Activated naive CD8-positive, alpha-beta T cell treated with anti-CD3 and anti-CD28 coated beads for 36 hours (primary cell): ENCODE measurements at places on chromosomes 7 and 10. TPM values are rescaled to one million over a fixed set of nuclear protein-coding genes. Genes with fewer than 3 reads are reported as not detected.

DNA sequence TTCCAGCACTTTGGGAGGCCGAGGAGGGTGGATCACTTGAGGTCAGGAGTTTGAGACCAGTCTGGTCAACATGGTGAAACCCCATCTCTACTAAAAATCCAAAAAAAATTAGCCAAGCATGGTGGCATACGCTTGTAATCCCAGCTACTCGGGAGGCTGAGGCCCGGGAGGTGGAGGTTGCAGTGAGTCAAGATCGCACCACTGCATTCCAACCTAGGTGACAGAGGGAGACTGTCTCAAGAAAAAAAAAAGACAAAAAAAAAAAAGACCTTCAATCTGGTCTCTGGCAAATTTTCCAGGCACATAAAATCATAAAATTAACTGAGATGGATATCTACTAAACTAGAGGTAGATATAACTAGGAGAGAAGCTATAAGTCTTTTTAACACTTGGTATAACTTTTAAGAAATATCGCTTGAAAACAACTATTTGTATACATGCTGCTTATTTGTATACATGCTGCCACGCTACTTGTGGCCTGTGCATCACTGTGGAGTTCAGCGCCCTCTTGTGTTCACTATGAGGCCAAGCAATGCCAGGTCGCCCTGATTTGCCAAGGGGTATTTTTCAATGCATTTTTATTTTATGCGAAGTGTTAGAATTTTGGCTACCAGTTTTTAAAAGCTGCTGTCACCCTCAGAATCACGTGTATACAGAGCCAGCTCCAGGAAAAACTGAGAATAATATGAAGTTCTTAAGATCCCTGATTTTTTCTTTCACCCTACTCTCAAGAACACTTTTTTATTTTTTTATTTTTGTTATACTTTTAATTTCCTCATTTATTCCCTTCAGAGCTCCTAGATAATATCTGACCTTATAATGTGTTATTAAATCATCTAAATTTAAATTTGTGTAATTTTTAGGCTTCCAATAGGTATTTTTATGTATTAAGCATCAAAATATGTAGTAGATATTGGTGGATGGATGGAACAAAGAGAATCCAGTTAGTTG is 26.7 kb downstream of the CYCS start:
- H3K36me3 ChIP-seq: no peaks in the 10 kb centered on the region
- peaks cover 4% of the 10 kb centered on the region for H3K4me1 ChIP-seq
- no peak overlapping the region for H3K4me3 ChIP-seq
- DNase-seq: peak; percentile 45

Gene ASCC1
- 57.3 TPM for total RNA-seq

Gene RAMP3
- total RNA-seq: not detected

Gene NEUROD6
- not detected for total RNA-seq

Gene ACBD7
- total RNA-seq: 1.3 TPM

Gene ZNF487
- total RNA-seq: 2.4 TPM

GRCh38 chr7:100621554-100621953 is 9.2 kb downstream of the MOSPD3 start:
- no peaks in the 10 kb centered on the region for H3K27me3 ChIP-seq
- peaks cover 6% of the 10 kb centered on the region for H3K4me1 ChIP-seq
- no peak overlapping the region for H3K4me3 ChIP-seq
- DNase-seq: no peak
- H3K27ac ChIP-seq: no peak overlapping the region

Gene PLEKHS1
- not detected for total RNA-seq

Gene PDZD8
- 19.7 TPM for total RNA-seq

GRCh38 chr7:94314413-94315410 is 80.0 kb upstream of the COL1A2 start:
- H3K27me3 ChIP-seq: no peaks in the 10 kb centered on the region
- no peaks in the 10 kb centered on the region for H3K4me1 ChIP-seq
- DNase-seq: no peak
- H3K36me3 ChIP-seq: no peaks in the 10 kb centered on the region
- H3K27ac ChIP-seq: no peak overlapping the region
- no peak overlapping the region for H3K4me3 ChIP-seq

GRCh38 chr10:15805395-15806058 is 54.8 kb downstream of the MINDY3 start:
- H3K27ac ChIP-seq: no peak overlapping the region
- H3K4me1 ChIP-seq: peaks cover 7% of the 10 kb centered on the region
- no peaks in the 10 kb centered on the region for H3K27me3 ChIP-seq
- no peak overlapping the region for H3K4me3 ChIP-seq

Gene RAPGEF5
- total RNA-seq: 0.54 TPM

Gene IL6
- 0.60 TPM for total RNA-seq

GRCh38 chr7:101442426-101443070 is 79.9 kb downstream of the COL26A1 start:
- peaks cover 5% of the 10 kb centered on the region for H3K27me3 ChIP-seq
- H3K27ac ChIP-seq: no peak overlapping the region
- H3K4me1 ChIP-seq: no peaks in the 10 kb centered on the region
- H3K36me3 ChIP-seq: no peaks in the 10 kb centered on the region

Gene TUBB8
- total RNA-seq: not detected

GRCh38 chr7:101625031-101625791 is 3.9 kb downstream of the MYL10 start:
- no peak overlapping the region for H3K27ac ChIP-seq
- no peaks in the 10 kb centered on the region for H3K4me1 ChIP-seq
- H3K36me3 ChIP-seq: no peaks in the 10 kb centered on the region
- peaks cover 21% of the 10 kb centered on the region for H3K27me3 ChIP-seq

Gene FAM25A
- not detected for total RNA-seq

GRCh38 chr7:30001998-30002397 is 12.4 kb upstream of the SCRN1 start:
- H3K36me3 ChIP-seq: no peaks in the 10 kb centered on the region
- DNase-seq: no peak
- H3K4me1 ChIP-seq: no peaks in the 10 kb centered on the region
- H3K27me3 ChIP-seq: peaks cover 11% of the 10 kb centered on the region
- no peak overlapping the region for H3K27ac ChIP-seq

Gene KNDC1
- total RNA-seq: not detected

DNA sequence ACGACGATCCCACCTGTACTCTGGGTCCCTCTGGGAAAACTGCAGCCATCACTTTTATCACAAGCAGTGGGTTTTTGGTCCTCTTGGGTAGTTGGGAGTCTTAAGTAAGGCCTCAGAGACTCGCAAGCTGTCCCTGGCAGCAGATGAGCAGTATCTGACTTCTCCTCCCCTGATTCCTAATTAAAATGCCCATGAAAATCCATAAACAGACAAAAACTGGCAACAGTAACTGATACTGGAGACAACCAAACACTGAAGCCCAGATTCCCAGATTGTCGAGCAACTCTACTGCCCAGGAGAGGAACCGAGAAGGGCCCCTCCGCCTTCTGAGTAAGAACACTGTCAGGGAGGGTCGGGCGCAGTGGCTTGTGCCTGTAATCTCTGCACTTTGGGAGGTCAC is 333.8 kb downstream of the CALN1 start:
- no peak overlapping the region for H3K27ac ChIP-seq
- DNase-seq: no peak
- H3K36me3 ChIP-seq: no peaks in the 10 kb centered on the region
- no peaks in the 10 kb centered on the region for H3K4me1 ChIP-seq
- no peak overlapping the region for H3K4me3 ChIP-seq

DNA sequence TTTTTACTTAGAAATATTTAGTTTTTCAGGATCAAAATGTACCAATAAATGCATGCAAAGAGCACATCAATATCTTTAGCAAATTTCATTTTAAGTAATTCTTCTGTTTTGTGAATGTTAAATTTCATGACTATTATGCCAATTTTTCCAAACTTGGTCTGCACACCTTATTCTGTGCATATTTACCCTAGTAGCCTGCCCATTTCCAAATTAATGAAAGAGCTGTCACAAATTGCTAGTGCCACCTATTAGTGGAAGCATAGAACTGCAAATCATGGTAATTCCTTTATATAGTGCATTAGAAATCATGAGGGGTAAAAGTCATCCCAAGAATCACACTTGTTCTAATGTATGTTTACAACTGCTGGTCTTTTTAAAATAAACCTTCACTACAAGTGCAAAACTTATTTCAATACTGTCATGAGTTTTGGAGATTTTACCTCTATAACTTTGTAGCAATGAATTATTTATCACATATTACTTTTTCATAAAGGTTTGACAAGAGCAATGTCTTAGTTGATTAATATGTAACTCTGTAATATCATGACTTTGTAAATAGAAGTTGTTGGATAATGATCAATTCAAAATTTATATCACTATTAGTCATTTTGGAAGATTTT is 5.7 kb downstream of the SEMA3A start:
- H3K27ac ChIP-seq: no peak overlapping the region
- H3K36me3 ChIP-seq: no peaks in the 10 kb centered on the region
- H3K4me3 ChIP-seq: no peak overlapping the region

DNA sequence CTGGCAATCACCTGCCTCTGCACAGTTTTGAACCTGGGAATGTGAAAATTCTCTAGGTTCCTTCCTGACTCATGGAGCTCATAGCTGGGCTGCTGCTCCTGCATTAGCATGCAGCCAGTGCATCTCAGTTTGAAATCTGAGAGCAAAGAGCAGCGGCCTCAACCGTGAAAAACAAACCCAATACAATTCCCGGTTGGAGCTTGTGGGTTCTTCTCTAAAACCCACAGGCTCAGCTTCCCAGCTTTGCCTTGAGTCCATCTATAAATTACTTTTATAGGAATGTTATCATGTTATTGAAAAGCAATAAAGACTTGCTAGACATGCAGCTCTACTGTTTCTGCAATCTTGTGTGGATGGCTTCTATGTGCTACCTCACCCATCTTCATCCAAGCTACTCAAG is 191.7 kb downstream of the CXCL12 start:
- H3K4me3 ChIP-seq: no peak overlapping the region
- H3K4me1 ChIP-seq: no peaks in the 10 kb centered on the region
- H3K36me3 ChIP-seq: no peaks in the 10 kb centered on the region
- no peak for DNase-seq
- H3K27ac ChIP-seq: no peak overlapping the region

Gene NPC1L1
- not detected for total RNA-seq

- H3K27me3 ChIP-seq: peaks cover 16% of the 10 kb centered on the region
- no peak for DNase-seq
- H3K27ac ChIP-seq: no peak overlapping the region
Measured at GRCh38 chr7:113026941-113027340, 59.7 kb downstream of the GPR85 start.

Gene CXCL12
- total RNA-seq: not detected

GRCh38 chr10:14536241-14537213 is 205.8 kb upstream of the FRMD4A start:
- DNase-seq: peak; percentile 35
- no peaks in the 10 kb centered on the region for H3K27me3 ChIP-seq
- H3K27ac ChIP-seq: no peak overlapping the region
- H3K4me1 ChIP-seq: peaks cover 70% of the 10 kb centered on the region
- H3K36me3 ChIP-seq: peaks cover 60% of the 10 kb centered on the region

DNA sequence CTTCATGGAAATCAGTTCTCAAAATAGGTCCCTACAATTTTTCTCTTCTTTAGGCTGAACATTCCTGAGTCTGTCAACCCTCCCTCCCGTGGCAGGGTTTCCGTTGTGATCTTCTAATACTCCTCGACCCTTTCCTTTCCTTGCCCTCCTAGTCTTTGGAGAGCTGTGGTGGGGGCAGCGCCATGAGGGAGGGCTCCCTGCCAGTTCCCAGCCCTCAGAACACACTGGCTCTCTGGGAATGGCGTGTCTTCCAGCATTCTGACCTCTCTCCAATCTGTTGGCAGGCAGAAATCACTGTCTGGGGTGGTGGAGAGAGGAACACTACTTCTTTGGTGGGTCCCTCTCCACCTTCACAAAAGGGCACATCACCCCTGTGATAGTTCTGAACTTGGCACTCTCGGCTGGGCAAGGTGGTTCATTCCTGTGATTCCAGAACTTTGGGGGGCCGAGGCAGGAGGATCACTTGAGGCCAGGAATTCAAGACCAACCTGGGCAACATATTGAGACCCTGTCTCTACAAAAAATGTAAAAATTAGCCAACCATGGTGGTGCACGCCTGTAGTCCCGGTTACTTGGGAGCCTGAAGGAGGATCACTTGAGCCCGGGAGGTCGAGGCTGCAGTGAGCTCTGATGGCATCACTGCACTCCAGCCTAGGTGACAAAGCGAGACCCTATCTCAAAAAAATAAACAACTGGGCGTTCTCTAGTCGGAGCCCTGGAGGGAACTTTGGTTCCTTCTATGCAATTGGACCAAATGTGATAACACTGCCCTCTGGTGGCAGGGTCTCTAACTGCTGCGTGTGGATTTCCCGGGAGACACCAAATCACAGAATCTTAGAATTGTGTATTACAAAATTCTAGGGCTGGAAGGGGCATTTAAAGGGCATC is 13.1 kb upstream of the ARPC1A start:
- H3K27ac ChIP-seq: no peak overlapping the region
- H3K27me3 ChIP-seq: no peaks in the 10 kb centered on the region
- H3K4me1 ChIP-seq: peaks cover 9% of the 10 kb centered on the region
- no peaks in the 10 kb centered on the region for H3K36me3 ChIP-seq
- H3K4me3 ChIP-seq: no peak overlapping the region
- DNase-seq: peak; percentile 62

DNA sequence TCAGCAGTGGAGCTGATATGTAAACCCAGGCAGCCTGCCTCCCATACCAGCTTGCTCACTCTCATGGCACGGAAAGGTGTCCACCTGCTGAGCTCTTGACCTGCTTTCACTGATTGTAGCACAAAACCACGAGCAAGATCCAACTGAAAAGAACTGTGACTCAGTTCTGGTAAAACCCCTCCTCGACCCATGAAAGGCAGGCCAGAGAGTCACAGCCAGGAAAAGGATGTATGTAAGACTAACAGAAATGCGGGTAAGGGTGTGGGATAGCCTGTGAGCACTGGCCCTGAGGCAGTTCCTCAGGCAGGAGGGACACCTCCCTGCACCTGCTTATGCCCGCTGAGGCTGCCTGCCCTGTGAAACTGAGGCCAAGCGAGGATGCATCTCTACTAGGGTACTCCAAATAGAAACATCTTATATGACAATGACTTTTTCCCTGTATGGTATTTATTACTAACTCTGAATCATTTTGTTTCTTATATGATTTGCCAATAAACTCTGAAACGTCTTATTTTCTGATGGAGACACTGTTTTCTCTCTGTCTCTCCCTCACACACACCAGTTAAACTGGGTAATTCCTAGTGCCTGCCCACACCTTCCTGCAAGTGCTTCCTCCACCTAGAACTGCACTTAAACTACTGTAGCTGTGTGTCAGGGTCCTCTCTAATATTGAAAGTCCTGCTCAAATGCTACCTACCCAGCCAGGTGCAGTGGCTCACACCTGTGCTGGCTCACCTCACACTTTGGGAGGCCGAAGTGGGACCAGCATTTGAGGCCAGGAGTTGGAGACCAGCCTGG is 73.3 kb upstream of the GHITM start:
- no peaks in the 10 kb centered on the region for H3K36me3 ChIP-seq
- H3K27ac ChIP-seq: no peak overlapping the region
- DNase-seq: no peak
- no peak overlapping the region for H3K4me3 ChIP-seq

Gene SPAG6
- not detected for total RNA-seq

Gene GAD2
- total RNA-seq: not detected

- no peak overlapping the region for H3K27ac ChIP-seq
- no peak overlapping the region for H3K4me3 ChIP-seq
- no peak for DNase-seq
- peaks cover 10% of the 10 kb centered on the region for H3K4me1 ChIP-seq
- H3K36me3 ChIP-seq: no peaks in the 10 kb centered on the region
Measured at GRCh38 chr10:5514226-5514850, 10.4 kb upstream of the CALML3 start.

Gene ANKRD7
- total RNA-seq: 1.9 TPM

Gene PRF1
- total RNA-seq: 46.9 TPM

GRCh38 chr10:15123749-15124184 is 26.6 kb downstream of the RPP38 start:
- DNase-seq: no peak
- no peaks in the 10 kb centered on the region for H3K27me3 ChIP-seq
- peaks cover 49% of the 10 kb centered on the region for H3K36me3 ChIP-seq
- peak overlapping the region; percentile 62 for H3K27ac ChIP-seq

Gene PILRA
- 0.68 TPM for total RNA-seq

Gene FAM241B
- 9.9 TPM for total RNA-seq
